ENCODE measurements at places on chromosomes 3 and 15. TPM values are rescaled to one million over a fixed set of nuclear protein-coding genes. Genes with fewer than 3 reads are reported as not detected.
A peak's percentile ranks its signal among the peaks of the same experiment; 100 is the strongest.

DNA sequence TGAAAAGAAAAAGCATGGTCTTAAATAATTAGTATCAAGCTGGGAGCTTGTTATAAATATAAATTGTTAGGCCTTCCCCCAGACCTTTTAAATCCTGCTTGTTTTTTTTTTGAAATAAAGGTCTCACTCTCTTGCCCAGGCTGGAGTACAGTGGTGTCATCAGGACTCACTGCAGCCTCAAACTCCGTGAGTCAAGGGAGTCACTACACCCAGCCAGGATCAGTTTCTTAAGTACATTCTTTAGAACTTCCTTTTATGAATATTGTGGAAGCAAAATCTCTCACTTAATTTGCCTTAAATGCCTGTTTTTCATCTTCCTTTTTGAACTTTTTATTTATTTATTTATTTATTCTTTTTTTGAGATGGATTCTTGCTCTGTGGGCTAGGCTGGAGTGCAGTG, 20.8 kb upstream of the DENND4A start:
- no peak overlapping the region for H3K27ac ChIP-seq
- DNase-seq: no peak
- no peaks in the 10 kb centered on the region for H3K27me3 ChIP-seq
- H3K36me3 ChIP-seq: peaks cover 4% of the 10 kb centered on the region
- H3K4me3 ChIP-seq: no peak overlapping the region

GRCh38 chr3:123140550-123140949, 61.2 kb upstream of the SEC22A start:
- no peaks in the 10 kb centered on the region for H3K27me3 ChIP-seq
- no peak overlapping the region for H3K4me3 ChIP-seq
- H3K27ac ChIP-seq: no peak overlapping the region
- no peak for DNase-seq

DNA sequence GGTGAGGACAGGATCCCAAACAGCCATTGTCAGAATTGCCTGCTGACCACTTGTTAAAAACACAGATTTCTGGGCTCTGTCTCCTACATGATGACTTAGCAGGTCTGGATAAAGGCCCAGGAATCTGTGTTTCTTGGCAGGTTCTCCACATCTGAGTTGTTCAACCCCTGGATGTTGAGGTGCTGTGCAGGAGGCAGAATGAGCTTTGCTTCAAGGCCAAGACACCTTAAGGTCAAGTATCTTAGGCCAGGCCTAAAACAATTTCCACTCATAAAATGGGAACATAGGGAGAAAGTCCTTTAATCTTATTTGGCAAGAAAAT, 678.7 kb upstream of the CFAP20DC start:
- H3K4me1 ChIP-seq: peaks cover 42% of the 10 kb centered on the region
- H3K27ac ChIP-seq: no peak overlapping the region
- H3K27me3 ChIP-seq: no peaks in the 10 kb centered on the region
- peaks cover 2% of the 10 kb centered on the region for H3K36me3 ChIP-seq
- no peak overlapping the region for H3K4me3 ChIP-seq

GRCh38 chr3:42855547-42856380, 19.9 kb downstream of the CYP8B1 start:
- no peak overlapping the region for H3K27ac ChIP-seq
- no peaks in the 10 kb centered on the region for H3K36me3 ChIP-seq
- no peak overlapping the region for H3K4me3 ChIP-seq

DNA sequence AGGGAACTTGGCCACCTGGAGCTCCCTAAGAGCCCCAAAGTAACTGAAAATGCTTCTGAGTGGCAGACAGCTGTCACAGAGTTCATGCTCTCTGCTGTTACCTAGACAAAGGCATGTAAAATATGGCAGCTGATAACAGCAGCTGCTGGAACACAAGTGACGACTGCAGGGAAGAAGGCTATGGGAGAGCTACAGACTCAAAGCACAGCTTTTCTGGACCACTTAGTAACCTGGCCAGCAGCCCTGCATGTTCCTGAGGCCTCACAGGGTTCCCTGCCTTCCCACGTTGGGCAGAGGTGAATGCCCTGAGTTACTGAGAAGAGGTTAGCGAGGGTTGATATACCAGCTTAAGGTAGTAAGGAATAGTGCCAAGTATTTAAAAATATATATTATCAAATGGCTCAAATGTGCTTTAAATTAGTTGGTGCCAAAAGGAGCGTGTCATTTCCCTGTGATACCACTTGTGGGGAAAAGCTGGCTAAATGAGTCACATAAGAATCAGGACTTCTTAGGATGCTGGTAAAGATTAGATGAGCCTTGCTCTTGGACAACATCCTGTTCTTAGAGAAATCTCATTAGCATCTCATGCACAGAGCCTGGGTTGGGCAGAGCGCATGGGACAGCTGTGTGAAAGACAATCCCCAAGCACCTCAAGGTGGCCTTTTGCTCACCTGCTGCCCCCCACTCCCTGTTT, 76.4 kb upstream of the SCN5A start:
- H3K36me3 ChIP-seq: no peaks in the 10 kb centered on the region
- peaks cover 4% of the 10 kb centered on the region for H3K27me3 ChIP-seq
- DNase-seq: no peak

DNA sequence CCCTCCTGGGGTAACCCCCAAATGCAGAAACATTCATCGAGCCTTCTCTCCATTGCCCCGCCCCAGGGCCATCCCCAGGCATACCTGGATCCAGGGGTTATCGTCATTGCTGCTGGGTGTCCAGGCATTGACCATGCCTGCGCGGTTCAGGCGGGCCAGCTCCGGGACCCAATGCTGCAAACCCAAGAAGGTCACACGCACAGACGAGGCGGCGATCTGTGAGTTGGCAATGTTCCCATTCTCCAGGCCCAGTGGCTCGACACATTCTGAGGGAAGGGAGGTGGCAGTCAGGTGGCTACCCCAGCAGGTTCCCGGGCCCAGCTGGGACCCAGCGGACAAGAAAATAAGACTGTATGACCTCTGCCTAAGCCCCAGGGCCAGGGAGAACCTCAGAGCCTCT, 6.1 kb downstream of the MFGE8 start:
- H3K27ac ChIP-seq: no peak overlapping the region
- H3K27me3 ChIP-seq: no peaks in the 10 kb centered on the region
- DNase-seq: no peak
- H3K36me3 ChIP-seq: no peaks in the 10 kb centered on the region

DNA sequence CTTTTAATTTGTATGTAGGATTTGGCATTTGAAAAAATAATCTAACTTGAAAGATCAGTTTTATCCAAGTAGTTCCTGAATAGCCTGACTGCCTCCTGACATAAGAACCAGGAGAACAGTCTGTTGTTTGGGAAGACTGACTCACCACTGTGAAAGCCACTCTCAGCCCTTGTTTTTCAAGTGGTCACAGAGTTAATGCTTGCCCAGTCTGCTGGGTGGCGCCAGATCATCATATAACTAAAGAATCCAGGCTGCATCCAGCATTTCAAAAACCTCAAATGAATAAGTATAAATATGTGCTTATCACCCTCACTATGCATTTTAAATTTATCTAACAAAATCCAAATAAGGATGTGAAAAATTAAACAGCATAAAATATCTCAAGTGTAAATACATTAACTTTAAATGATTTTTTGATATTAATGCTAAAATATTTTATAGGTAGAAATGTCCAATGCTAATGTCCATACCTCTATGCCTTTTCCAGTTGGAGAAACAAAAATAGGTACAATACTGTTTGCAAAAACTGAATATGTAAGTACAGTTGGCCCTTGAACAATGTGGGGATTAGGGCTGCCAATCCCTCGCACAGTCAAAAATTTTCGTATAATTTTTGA, 26.9 kb upstream of the ZBBX start:
- no peaks in the 10 kb centered on the region for H3K27me3 ChIP-seq
- H3K36me3 ChIP-seq: no peaks in the 10 kb centered on the region
- peak; percentile 28 for DNase-seq
- no peak overlapping the region for H3K27ac ChIP-seq
- no peak overlapping the region for H3K4me3 ChIP-seq

DNA sequence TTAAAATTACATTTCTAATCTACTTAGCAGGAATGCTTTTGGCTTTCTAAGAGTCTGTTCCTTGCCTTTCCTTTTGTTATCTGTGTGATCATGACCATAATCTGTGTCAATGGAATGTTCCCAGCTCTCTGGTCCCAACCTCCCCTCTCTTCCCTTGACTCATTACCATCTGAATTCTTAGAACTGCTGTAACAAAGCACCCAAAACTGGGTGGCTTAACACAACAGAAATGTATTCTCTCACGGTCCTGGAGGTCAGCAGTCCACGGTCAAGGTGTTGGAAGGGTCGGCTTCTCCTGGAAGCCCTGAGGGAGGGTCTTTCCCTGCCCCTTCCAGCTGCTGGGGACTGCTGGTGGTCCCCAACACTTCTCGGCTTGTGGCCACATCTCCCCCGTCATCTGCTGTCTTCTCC, 81.1 kb downstream of the LRRK1 start:
- no peaks in the 10 kb centered on the region for H3K36me3 ChIP-seq
- H3K4me1 ChIP-seq: no peaks in the 10 kb centered on the region
- H3K27ac ChIP-seq: no peak overlapping the region
- DNase-seq: no peak

- no peaks in the 10 kb centered on the region for H3K27me3 ChIP-seq
- H3K27ac ChIP-seq: no peak overlapping the region
Measured at GRCh38 chr3:143884861-143885260, 36.6 kb upstream of the SLC9A9 start.

DNA sequence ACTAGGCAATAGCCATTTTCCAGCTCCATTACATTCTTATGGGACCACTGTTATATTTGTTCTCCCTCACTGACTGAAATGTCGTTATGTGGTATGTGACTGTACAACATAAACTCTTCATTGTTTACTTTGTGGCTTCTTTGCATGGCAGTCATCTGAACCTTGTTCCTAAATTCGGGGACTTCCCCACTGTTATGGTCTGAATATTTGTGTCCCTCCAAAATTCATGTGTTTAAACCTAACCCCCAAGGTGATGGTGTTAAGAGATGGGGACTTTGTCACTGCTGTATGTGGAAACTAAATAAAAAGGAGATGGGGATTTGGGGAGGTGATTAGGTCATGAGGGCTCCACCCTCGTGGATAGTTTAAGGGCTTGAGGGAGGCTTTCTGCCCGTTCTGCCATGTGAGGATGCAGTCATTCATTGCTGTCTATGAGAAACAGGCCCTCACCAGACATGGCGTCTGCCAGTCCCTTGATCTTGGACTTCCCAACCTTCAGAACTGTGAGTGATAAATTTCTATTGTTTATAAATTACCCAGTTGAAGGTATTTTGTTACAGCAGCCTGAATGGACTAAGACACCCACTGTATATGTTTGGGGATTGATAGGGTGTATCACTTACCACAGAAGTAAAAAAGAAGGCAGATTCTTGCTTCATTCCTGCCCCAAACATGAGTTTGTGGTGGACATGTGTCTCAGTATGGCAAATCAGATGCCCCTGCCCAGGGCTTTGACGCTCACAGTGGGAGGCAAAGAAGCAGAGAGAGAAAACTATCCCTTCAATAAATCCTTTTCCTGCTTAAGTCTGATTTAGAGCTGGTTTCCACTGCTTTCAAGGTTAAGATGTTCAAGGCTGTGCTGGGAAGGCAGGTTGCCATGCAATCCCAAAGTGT, 138.0 kb upstream of the UBE2E1 start:
- no peak overlapping the region for H3K27ac ChIP-seq
- H3K27me3 ChIP-seq: peaks cover 19% of the 10 kb centered on the region
- no peak overlapping the region for H3K4me3 ChIP-seq
- DNase-seq: no peak

Gene GOLGA8S
- not detected for total RNA-seq

Gene EIF2A
- 182 TPM for total RNA-seq

Gene ASB14
- not detected for total RNA-seq

Gene ZMYND10
- 1.0 TPM for total RNA-seq

Gene TMCO5A
- not detected for total RNA-seq

All from activated CD4-positive, alpha-beta T cell treated with anti-CD3 and anti-CD28 coated beads for 36 hours (primary cell).